SJSA1 (cell line): ENCODE measurements at places on chromosomes 6 and 20. TPM values are rescaled to one million over a fixed set of nuclear protein-coding genes. Genes with fewer than 3 reads are reported as not detected.

DNA sequence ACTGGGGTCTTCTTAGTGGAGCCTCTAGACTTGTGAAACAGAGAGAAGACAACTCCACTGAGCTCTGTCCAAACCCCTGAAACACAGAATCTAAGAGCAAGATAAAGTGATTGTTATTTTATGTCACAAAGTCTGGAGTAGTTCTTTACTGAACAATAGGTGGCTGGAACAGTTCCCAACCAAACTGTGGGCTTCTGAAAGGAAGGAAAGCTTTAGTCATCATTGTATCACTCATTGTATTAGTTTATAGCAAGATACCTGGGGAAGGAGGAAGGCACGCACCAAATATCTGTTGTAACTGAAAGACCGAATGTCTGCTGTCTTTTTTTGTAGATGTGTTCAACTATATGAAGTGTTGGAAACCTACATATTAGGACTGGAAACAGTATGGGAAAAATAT lies 284.9 kb upstream of the TBX18 start:
- DNase-seq, result no peak

The ZC2HC1B gene
- total RNA-seq, result not detected in 2 replicates

DNA sequence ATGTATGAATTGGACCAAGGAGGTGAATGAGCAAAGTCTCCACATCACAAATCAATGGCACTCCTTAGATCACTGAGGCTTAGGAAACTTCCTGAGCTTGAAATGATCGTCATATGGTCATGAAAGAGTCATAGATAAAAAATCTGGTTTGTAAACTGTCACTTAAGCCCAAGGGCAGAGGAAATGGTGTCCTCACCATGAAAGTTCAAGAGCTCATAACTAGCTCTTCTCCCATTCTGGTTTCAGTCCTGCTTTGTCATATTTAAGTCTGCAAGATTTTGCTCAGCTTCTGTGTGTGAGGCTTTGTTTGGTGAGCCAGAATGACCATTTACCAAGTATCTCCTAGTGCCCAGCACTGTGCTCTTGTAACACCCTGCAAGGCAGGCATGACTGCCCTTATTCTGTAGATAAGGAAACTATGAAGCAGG lies 60.5 kb downstream of the GJA10 start:
- DNase-seq, result no peak

GRCh38 chr6:53830366-53830765 lies 35.6 kb downstream of the LRRC1 start:
- no peak for DNase-seq

The PM20D2 gene
- total RNA-seq, result 46.1 and 52.7 TPM in 2 replicates

DNA sequence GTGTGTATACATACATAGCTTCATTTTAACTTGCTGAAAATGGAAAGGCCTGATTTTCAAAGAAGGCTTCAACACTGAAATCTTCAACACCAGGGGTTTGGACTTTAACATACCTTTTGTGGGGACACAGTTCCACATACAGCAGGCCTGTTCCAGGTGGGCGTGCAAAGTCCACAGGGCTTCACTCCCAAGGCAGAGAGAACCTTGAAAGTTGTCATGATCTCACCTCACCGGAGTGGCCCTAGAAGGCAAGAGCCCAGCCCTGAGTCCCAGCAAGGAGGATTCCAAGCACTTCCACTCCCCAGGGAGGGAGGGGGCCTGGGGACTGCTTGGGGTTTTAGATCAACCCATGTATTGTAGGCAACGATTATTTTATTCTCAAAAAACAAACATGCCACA lies 47.2 kb downstream of the TMEM242 start:
- no peak for DNase-seq

DNA sequence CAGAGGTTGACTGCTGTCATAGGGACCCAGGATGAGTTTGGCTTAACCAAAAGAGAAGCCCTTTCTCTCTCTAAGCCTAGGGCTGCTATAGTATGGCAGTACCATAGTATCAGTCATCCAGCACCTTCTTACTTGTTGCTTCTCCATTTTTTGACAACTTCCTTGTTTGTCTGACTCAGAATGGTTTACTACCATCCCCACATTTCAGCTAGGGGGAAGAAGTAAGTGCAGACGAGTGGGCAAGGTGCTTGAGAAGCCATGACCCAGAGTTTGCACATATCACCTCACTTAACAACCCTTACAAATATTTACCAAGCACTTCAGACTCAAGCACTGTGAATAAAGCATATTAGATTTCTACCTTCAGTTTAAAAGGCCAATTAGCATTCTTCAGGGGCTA lies 289.9 kb upstream of the TSHZ2 start:
- DNase-seq, result no peak

The ATP6V1G2 gene
- total RNA-seq, result 0.13 TPM in 1 of 2 replicates, not detected in the other

The C6orf163 gene
- total RNA-seq, result 0.39 and 0.88 TPM in 2 replicates

The GSTA3 gene
- not detected in 2 replicates for total RNA-seq
